ENCODE measurements at places on chromosomes 4 and X.

- DNase-seq, result no peak
Observed at GRCh38 chr4:108533876-108534275, 86.5 kb upstream of the RPL34 start.

DNA sequence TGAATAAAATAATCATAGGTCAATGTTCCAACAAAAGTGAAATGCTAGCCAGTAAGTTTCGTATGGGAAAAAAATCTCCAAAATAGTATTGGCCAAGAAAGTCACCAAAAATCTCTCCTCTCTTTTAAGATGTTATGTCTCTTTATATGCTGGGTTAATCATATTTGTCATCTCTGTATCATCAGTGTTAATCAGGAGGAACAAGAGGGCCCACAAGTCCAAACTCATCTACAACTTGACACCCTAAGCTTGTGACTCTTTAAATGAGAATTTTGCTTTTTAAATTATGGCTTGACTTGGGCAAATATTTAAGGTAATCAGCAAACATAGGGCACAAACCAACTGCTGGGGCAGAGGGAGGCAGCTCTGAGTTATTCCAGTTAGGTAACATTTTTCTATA lies 75.5 kb downstream of the AMMECR1 start:
- no peak for DNase-seq

- DNase-seq, result no peak
Observed at GRCh38 chrX:129144172-129145038, 378.9 kb downstream of the SMARCA1 start.

GRCh38 chr4:176618138-176618537 lies 174.6 kb downstream of the VEGFC start:
- no peak for DNase-seq

DNA sequence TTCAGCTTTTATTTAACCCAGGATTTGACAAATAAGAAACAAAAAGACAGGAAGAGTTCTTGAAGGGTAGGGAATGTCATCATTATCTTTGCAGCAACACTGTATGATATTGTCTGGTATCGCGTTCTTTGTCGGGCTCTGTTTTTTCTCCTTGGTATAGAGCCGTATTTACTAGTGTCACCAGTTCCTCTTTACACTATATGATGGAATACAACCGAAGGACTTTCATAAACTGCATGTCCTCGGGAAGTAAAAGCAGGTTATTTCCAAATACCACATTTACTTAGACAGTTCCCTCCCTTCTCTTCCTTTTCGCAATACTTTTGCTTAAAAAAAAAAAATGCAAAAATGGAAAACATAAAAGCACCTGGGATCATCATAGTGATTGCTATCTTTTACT lies 96.6 kb upstream of the IL13RA1 start:
- DNase-seq, result no peak

- no peak for DNase-seq
Observed at GRCh38 chrX:66677430-66677829, 38.6 kb upstream of the EDA2R start.

DNA sequence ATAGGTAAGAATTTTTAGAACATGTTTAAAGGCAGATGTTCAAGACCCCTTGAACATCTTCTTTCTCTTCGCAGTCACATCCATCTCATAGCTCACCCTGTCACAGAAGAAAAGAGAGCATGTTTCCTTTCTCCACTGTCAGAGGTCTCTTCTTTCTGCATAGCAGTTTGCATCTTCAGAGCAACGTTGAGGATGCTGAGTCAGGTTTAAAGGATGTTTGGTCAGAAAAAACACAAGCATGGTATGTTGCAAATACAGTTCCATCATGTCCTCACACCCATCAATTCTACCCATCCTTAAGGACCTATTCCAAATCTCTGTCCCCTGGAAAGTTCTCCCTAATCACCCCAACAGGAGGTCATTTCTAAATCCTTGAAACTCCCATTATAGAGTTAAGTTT lies 84.8 kb downstream of the STOX2 start:
- DNase-seq, result no peak

DNA sequence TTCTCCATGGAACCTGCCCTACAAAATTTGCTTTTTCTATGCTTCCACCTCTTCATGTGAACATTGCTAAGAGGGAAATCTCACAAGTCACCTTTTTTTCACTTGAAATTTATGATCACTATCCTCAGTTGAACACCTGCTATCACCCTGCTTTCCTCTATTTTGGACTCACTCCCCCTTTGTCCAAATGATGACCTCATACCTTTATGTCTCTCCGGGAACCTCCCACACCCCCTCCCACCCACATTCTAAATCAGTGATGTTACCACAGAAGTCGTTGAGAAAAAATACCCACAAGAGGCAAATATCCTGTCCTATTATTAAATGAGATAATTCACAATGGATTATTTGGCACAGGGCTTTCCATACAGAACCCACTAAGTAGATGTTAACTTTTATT lies 156.5 kb downstream of the RNF150 start:
- no peak for DNase-seq

DNA sequence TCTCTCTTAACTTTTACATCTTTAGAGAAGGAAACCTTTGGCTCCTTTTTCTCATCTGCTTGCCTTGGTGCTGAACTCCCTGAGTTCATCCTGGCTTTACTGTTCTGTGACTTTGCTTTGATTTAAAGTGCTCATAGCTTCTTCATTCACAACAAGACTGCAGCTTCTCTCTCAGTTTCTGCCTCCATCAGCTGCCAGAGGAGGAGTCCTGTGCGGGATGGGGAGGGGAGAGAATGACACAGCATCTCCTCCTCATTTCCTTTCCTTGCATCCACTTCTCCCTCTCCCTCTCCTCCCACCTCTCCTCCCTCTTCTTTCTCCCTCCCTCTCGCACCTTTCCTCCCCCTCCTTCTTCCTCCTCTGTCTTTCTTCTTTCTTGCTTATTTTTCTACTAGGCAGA lies 42.0 kb downstream of the CBLL2 start:
- no peak for DNase-seq

DNA sequence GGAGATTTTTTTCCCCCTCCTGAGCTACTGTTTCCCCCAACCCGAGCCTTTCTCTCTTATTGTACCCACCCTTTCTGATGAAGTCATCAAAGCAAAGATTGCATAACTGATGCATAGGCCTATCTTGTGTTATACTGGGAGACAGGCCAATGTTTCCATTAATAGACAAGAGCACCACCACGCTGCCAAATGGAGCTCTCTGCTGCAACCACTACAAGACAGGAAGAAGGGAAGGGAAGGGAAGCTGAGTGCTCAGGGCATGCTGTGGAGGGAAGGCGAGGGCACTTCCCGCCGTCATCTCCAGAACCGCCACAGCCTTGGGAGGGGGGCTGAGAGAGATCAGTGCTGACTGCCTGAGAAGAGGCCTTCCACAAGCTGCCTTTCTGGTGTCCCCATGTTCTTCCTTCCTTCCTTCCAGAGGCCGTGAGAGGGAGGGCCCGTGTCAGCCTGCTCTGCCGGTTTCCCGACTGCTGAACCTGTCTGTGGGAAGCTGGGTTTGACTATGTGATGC lies 75.0 kb downstream of the MGST2 start:
- DNase-seq, result peak; percentile 83

GRCh38 chrX:44349561-44349960 lies 6.1 kb upstream of the EFHC2 start:
- DNase-seq, result no peak

DNA sequence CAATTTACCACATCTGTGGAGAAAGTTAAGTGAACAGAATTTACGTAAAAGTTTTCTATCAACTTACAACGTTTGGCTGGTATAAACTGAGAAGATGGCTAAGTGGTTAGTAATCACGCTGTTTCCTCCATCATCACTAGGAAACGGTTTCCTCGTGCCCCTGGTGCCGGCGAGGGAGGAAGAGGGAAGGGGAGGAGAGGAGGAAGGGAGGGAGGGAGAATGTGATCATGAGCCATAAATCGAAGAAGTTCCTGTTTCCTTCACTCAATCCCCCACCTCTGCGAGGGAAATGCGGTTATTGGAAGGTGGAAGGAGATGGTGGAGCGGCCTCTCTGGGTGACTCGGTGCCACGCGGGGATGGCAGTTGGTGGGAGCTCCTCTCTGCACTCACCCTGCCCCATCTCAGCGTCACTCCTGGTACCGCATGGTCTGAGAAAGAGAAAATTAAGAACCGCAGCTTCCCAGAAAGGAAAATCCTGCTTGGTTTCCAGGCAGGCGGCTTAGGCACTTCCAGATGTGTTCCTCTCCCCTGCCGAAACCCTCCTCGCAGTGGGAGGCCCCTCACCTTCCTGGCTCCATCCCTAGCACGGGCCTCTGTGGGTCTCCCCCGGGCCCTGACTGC lies 216.8 kb downstream of the AFAP1 start:
- peak; percentile 22 for DNase-seq

GRCh38 chr4:99847362-99847976 lies 30.8 kb downstream of the DAPP1 start:
- DNase-seq, result no peak

GRCh38 chr4:138815811-138816210 lies 199.8 kb upstream of the NOCT start:
- no peak for DNase-seq

DNA sequence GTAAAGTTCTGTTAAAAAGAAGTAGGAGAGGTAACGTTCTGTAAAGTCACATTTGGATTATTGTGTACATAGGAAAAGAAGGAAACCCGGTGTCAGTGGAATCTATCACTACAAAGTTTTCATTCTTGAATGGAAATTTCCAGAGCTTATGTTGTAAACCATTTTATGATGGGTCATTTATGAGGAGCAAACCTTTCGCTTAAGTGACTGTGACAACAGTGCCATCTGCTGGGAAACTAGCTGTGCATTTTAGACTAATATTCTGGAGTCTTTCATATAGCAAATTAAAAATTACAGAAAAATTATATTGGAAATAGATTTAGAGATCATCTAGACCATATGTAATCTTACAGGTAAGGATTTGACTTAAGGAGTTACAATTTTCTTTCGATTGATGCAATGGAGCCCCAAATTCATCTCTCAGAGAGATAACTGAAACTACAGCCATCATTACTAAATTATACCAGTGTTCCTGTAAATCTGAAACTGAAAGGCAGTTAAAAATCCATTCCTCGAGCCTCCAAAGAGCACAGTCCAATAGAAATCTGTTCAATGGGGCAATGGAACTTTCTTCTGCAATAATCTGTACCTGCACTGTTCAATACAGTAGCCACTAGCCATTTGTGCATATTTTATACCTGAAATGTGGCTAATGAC lies 26.9 kb downstream of the ASB9 start:
- DNase-seq, result no peak

- DNase-seq, result no peak
Observed at GRCh38 chr4:156223985-156224384, 270.3 kb upstream of the CTSO start.

- no peak for DNase-seq
Observed at GRCh38 chr4:5995901-5996623, 22.2 kb downstream of the C4orf50 start.

DNA sequence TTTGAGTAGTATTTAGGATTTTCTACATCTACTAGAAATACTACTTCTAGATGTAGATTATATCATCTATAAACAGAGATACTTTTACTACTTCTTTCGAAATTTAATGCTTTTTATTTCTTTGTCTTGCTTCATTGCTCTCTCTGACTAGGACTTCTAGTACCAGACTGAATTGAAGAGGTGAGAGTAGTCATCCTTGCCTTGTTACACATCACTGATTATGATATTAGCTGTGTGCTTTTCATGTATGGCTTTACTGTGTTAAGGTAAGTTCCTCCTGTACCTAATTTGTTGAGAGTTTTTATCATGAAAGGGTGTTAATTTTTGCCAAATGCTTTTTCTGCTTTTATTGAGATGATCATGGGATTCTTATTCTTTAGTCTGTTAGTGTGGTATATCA lies 19.6 kb upstream of the IL2 start:
- DNase-seq, result no peak

GRCh38 chr4:15368856-15369255 lies 59.0 kb upstream of the C1QTNF7 start:
- DNase-seq, result no peak
